Activated T-helper 17 cell treated with anti-CD3 and anti-CD28 coated beads, Interleukin-2, amount 50 U/mL, for 72 hours (primary cell): ENCODE measurements at places on chromosomes 5 and 9.
A peak's percentile ranks its signal among the peaks of the same experiment; 100 is the strongest.

GRCh38 chr5:3590161-3590966 is 5.3 kb upstream of the IRX1 start:
- ATAC-seq: no peak
- H3K36me3 ChIP-seq: no peaks in the 10 kb centered on the region
- no peaks in the 10 kb centered on the region for H3K4me1 ChIP-seq
- H3K27ac ChIP-seq: no peak overlapping the region

DNA sequence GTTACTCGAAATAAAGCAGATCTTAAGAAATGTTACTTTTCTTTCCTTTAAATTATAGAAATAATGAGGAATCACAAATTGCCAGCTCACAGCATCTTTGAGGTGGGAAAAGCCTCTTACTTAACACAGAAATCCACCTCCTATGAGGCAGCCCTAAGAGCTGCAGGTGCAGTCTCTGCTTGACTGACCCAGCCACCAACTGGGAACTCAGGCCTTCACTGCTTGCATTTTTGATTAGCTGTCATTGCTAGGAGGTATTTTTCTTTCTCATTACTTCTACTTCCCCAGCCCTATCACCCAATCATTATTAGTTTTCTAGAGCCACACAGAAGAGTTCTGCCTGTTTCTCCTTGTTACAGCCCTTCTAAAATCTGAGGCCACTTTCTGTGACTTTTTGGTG is 416.5 kb upstream of the KLF4 start:
- H3K36me3 ChIP-seq: no peaks in the 10 kb centered on the region
- H3K4me3 ChIP-seq: no peak overlapping the region
- no peak overlapping the region for H3K27ac ChIP-seq
- no peak for ATAC-seq

DNA sequence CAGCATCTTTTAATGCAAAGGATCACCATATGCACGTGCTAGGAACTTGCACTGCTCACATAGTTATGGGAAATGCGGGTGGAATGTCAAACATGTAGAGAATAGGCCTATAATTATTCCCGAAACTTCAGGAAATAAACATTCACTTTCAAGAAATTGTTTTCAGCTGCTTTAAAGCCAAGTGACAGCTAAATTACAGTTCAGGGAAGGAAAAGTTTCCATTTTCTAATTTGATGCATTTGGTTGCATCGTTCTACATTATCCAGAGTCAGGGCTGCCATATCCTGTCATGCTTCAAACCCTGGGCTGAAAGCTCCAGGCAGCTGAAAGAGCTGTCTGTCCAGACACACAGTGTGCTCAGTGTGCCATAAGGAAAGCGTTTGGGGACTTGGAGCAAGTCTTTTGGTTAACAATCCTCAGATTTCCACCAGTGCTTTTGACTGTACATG is 518.1 kb downstream of the CSNK1G3 start:
- no peak overlapping the region for H3K4me3 ChIP-seq
- no peaks in the 10 kb centered on the region for H3K36me3 ChIP-seq
- H3K27me3 ChIP-seq: no peaks in the 10 kb centered on the region
- ATAC-seq: no peak

DNA sequence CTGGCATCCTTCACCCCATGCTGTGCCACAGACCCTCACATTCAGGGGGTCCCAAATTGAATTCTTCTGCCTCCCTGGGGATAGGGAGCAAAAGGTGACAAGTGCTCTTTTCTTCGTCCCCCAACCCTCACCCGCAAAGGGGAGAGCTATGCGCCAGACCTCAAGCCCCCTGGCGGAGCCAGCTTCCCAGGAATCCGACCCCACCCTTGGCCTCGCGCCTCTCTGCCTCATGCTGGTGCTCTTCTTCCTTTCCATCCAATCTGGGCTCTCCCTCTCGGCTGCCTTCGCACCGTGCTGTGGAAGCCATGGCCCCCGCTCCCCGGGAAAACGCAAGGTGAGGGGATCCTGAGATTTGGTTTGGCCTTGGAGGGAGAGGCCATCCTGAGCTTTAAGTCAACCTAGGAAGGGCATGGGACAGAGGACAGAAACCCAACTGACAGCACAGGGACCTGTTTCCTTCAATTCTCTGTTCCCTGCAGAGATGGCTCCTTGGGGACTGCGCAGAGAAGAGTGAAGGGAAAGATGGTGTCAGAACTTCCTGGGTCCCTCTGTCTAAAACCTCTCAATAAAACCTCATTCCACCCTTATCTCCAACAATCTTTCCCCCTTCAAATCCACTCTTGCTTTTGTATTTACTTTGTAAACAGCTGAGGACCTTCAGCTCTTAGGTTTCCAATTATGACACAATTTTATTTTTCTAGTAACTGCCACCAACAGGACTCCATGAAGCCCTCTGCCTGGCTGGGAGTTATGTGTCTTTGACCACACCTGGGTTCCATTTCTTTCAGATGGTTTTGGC is 36.3 kb upstream of the CRB2 start:
- no peaks in the 10 kb centered on the region for H3K27me3 ChIP-seq
- peak overlapping the region; percentile 77 for H3K27ac ChIP-seq
- H3K4me3 ChIP-seq: no peak overlapping the region
- no peaks in the 10 kb centered on the region for H3K36me3 ChIP-seq
- peaks cover 31% of the 10 kb centered on the region for H3K4me1 ChIP-seq

DNA sequence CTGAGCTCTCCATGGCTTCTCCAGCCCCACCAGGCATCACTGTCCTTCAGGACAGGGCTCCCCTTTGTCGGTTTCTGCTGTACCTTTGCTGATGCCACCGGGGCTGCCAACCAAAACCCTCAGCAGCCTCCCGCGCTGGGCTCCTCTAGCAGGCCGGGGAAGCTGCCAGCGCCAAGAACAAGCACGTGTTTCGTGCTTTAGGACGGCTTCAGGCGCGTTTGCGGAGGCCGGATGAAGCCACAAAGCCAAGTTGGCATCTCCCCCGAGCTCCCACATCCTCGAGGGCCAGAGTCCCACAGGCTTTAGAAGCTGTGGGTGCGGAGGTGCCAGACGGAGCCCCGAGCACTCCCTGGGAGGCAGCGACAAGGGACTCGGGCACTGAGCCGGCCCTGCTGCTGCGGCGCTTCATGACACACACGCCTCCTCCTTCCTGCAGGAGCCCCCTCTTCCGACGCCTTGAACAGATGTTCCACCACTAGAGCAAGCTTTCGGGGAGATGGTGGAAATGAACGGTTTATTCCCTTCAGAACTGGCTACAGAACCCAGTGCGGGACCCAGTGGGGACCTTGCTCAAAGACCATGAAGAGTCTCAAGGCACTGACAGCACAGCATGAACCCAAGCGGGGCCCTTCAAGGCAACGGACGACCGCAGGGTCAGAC is 36.7 kb downstream of the SARDH start:
- H3K4me3 ChIP-seq: peak overlapping the region; percentile 76
- H3K36me3 ChIP-seq: no peaks in the 10 kb centered on the region
- peak overlapping the region; percentile 82 for H3K27ac ChIP-seq
- ATAC-seq: peak; percentile 59
- no peaks in the 10 kb centered on the region for H3K27me3 ChIP-seq

DNA sequence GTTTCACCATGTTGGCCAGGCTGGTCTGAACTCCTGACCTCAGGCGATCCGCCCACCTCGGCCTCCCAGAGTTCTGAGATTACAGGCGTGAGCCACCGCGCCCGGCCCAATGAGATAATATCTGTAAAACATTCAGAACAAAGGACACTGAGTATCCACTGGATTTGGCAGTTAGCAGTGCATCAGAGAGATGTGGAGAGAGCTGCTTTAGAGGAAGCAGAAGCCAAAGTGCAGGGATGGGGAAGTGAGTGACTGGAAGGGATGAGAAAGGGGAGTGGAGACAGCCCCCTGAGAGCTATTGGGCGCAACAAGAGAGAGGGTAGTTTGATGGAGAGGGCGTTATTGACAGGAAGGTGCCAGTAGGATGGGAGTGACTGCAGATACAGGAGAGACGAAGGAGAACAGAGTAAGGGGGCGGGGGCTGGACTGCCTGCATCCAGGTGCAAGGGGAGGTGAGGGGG is 157.5 kb upstream of the SHB start:
- H3K4me3 ChIP-seq: peak overlapping the region; percentile 62
- H3K4me1 ChIP-seq: peaks cover 7% of the 10 kb centered on the region
- no peaks in the 10 kb centered on the region for H3K36me3 ChIP-seq
- peaks cover 17% of the 10 kb centered on the region for H3K27me3 ChIP-seq
- H3K27ac ChIP-seq: no peak overlapping the region
- no peak for ATAC-seq

DNA sequence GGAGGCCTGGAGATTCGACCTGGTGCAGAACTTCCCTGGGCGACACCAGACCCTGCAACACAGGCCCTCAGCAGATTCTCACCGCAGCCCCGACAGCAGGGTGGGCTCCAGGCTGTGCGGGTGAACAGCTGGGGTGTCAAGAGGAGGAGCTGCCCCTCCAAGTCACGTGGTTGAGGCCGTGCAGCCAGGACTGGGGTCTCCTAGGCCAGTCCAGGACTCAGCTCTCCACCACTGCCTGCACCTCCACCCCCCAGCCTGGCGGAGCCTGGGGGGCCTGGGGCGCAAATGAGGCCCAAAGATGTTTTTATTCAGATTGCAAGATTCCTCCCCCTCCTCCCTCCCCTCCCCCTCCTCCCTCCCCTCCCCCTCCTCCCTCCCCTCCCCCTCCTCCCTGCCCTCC is 9.2 kb upstream of the AGPAT2 start:
- no peaks in the 10 kb centered on the region for H3K36me3 ChIP-seq
- H3K27me3 ChIP-seq: peaks cover 8% of the 10 kb centered on the region
- H3K27ac ChIP-seq: no peak overlapping the region
- no peak for ATAC-seq
- H3K4me1 ChIP-seq: peaks cover 1% of the 10 kb centered on the region

DNA sequence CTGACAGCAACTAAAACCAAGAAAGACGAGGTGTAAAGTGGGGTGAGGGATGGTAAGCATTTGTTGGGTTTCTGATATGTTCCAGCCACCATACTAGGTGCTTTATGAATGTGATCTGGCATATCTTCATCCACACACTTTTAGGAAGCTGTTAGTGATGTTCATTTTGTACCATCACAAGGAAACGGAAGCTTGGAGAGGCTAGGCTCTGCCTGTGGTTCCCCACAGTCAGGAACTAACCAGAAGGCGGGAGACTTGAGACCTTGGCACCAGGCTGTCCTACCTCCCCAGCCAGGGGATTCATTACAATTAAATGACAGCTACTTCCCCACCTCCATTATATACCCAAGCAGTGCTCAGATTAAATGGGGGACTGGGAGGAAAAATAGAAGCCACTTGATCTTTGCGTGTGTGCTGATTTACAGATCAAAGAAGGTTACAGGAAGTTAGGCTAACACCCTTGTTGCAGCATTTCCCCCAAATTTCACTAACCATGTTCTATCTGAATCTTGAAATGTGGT is 43.0 kb downstream of the SFXN1 start:
- no peaks in the 10 kb centered on the region for H3K27me3 ChIP-seq
- peaks cover 99% of the 10 kb centered on the region for H3K36me3 ChIP-seq
- H3K4me3 ChIP-seq: peak overlapping the region; percentile 88
- H3K27ac ChIP-seq: peak overlapping the region; percentile 92

GRCh38 chr5:136115183-136115865 is 17.3 kb upstream of the SMAD5 start:
- H3K27ac ChIP-seq: no peak overlapping the region
- H3K27me3 ChIP-seq: peaks cover 22% of the 10 kb centered on the region
- peak; percentile 82 for ATAC-seq
- H3K4me3 ChIP-seq: no peak overlapping the region
